Vein endothelial cell (primary cell): ENCODE measurements at places on chromosomes 2 and 18. TPM values are rescaled to one million over a fixed set of nuclear protein-coding genes. Genes with fewer than 3 reads are reported as not detected.

Gene LIPG
- total RNA-seq, result 30.4 and 80.9 TPM in 2 replicates

Gene DNAH6
- total RNA-seq, result under 0.01 TPM in 2 replicates

Gene SP9
- not detected in 2 replicates for total RNA-seq

Gene NOTO
- not detected in 2 replicates for total RNA-seq

Gene INHBB
- total RNA-seq, result 6.9 and 8.2 TPM in 2 replicates

Gene KCNE4
- total RNA-seq, result under 0.01 and 0.10 TPM in 2 replicates

Gene PLGLB2
- total RNA-seq, result 1.5 and 2.0 TPM in 2 replicates

Gene TNFAIP6
- total RNA-seq, result not detected in 2 replicates

Gene ZNF396
- total RNA-seq, result 0.29 and 0.33 TPM in 2 replicates

Gene GCKR
- total RNA-seq, result 0.98 and 3.2 TPM in 2 replicates

Gene STPG4
- 0.29 and 0.33 TPM in 2 replicates for total RNA-seq

Gene PLA2R1
- total RNA-seq, result 13.8 and 32.0 TPM in 2 replicates

Gene PDE1A
- 1.7 and 4.9 TPM in 2 replicates for total RNA-seq

Gene GYPC
- 120 and 147 TPM in 2 replicates for total RNA-seq

Gene DHRS9
- 0.33 and 3.7 TPM in 2 replicates for total RNA-seq

Gene CCNYL1
- total RNA-seq, result 29.7 and 42.0 TPM in 2 replicates
